ENCODE measurements at places on chromosomes 1 and 21.
A peak's percentile ranks its signal among the peaks of the same experiment; 100 is the strongest.

DNA sequence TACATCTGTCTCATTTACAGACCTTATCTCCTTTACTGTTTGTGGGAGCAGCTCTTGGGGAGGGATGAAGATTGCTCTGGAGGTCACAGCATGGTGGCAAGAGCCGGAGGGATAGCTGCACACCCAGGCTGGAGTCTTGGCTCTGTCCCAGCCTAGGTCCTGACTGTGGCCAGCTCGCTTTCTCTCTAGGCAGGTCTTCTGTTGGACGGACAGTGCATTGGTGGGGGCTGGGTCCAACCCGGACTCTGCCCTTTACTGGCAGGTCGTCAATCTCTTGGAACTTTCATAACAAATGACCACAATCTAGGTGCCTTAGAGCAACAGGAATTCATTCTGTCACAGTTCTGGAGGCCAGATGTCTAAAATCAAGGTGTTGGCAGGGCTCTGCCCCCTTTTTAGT, 319.8 kb upstream of the C1orf174 start:
- DNase-seq, result no peak

GRCh38 chr1:213651077-213651476, 336.7 kb upstream of the PROX1 start:
- DNase-seq, result no peak

DNA sequence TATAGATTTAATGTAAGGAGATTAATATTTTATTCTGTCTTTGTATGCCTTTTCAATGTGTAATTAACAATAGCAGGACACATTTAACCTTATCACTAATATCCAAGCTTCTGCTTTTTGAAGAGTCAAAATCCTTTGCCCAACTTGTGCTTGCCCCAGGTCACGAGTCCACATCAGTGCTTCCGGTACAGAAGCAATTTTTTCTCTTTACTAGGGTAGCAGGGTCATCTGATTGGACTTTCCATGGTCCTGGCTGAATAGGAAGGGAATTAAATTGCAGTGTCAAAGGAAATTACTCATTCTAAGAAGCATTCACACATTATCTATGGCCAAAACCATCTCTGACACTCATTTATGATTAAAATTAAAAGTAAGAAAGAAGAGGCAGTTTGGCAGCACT, 460.5 kb upstream of the ADGRL2 start:
- no peak for DNase-seq

DNA sequence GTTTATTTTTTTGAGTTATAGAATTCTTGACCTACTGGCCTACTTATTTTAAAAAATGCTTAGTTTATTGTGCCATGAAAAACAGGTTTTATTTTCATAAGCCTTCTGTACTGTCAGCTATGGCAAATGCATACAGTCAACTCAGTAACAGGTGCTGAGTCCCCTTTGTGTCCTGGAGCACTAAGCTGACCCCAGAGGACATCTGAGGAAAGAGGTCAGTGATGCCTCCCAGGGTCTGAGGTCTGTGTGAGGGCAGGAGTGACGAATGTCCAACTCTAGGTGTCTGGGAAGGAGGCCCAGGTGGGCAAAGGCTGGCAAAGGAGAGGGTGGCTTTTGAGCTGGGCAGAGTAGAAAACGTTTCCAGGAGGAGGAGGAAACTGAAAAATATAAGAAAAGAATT, 7.8 kb upstream of the TMEM201 start:
- DNase-seq, result no peak

DNA sequence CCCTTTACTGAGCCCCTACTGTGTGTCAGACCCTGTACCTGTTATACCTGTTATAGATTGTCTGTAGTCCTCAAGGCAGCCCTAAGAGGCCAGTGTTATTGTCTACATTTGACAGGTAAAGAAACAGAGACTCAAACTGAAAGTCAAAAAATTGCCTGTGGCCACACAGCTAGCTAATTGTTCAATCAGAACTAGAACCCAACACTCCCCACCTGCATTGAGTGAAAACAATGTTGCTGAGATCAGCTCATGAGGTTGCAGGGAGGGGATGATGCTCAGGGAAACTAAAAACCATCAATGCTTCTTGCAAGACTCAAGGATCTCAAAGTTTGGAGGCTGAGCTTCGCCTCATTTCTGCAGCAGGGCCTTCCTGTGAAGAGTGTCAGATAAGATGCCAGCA, 109.5 kb upstream of the LMO4 start:
- DNase-seq, result no peak

- DNase-seq, result no peak
Measured at GRCh38 chr1:84996846-84997666, at the start of gene MCOLN2. MCOLN2 (minus strand) TSS chr1:84997113; CDS start chr1:84996872, 241 bp downstream.

DNA sequence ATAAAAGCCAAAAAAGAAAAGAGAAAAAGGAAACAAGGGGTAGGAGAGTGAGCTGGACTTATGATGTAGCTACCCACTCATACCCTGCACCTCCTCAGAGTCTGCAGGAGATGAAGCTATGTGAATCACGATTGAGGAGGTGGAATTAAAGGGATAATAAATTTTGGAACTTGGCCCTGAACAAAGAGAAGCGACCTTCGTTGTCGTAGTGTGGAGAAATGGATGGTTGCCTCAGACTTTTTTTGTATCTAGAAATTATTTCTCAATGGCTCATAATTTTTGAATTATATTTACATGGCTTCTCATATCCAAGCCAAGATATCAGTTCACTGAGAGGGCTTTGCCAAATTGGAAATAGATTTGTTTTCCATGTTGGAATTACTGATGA, 37.8 kb upstream of the SIPA1L2 start:
- DNase-seq, result peak; percentile 8

DNA sequence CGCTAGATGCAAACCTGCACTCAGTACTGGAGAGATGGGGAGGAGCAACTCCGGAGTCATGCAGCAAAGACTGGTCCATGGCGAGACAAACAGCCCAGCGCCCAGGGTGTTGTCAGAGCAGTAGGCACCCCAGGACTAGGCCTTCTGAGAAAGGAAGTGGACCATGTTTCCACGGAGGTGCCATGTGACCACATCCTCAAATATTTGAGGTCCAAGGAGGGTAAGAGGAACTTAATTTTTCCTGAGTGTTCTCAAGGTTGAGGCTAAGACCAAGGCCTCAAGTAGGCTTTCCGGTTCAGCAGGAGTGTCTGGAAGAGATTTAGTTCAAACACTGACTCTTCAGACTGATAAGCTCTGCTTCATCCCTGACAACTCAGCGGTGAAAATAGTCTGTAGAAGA, 186.2 kb downstream of the RHOU start:
- no peak for DNase-seq

DNA sequence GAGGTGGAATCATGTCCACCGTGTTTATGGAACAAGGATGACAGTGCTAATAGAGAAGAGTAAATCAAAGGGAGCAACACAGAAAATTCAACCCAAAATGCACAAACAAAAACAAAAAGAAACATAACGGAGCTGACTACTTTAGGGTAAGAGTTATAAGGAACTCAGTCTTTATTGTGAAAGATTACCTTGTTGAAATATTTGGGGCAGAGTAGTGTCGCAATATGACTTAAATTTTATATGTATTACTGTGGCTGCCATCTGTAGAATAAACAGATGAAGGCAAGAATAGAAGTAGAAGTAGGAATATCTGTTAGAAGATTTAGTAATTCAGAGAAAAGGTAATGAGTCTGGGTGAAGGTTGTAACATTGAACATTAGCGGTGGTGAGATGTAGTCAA, 913.9 kb downstream of the BRINP3 start:
- DNase-seq, result no peak

- DNase-seq, result no peak
Measured at GRCh38 chr1:247332623-247333361, 1.1 kb upstream of the ZNF496 start.

DNA sequence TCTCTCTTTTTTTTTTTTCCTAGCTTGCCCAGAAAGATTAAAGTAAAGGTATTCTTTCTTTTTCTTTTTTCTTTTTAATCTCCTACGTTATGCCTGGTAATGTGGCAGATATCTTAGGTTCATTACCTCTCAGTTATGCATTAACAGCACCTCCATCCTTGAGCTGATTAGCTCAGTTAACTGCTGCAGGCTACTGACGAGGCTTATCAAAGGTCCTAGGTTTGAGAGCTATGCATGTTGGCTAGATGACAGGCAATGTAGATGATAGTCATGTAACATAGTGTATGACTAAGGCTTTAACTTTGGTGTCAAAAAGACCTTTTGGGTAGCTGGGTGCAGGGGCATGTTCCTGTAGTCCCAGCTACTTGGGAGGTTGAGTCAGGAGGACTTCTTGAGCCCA, 53.7 kb upstream of the CACYBP start:
- DNase-seq, result no peak

DNA sequence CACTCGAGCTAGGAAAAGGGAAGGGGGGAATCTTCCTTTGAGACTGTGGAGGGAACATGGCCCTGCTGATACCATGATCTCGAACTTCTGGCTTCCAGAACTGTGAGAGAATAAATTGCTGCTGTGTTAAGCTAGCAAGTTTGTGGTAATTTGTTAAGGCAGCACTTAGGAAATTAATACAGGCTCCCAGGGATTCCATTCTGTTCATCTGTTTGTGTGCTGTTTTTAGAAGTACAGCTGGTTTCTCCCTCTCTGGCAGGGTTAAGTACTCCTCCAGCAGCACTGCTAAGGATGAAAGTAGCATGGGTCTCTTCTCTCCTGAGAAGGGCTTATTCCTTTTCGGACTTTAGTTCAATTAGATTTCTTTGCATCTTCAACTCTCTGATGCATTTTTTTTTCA, 268.3 kb downstream of the HHIPL2 start:
- no peak for DNase-seq

All from AG09319 (cell line).